ENCODE measurements at places on chromosomes 11 and 22. TPM values are rescaled to one million over a fixed set of nuclear protein-coding genes. Genes with fewer than 3 reads are reported as not detected.

The GNAZ gene
- 56.9 TPM for total RNA-seq

DNA sequence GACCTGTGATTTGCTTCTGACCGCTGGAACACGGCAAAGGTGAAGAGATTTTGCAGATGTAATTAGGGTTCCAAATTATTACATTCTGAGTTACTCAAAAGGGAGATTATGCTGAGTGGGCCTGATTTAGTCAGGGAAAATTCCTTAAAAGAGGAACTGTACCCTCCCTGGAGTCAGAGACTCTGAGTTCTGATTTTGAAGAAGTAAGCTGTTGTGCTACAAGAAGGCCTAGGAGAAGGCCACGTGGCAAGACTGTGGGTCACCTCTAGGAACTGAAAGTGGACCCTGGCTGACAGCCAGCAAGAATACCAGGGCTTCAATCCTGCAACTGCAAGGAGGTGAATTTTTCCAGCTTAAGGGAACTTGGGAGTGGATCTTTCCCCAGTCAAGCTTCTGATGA, 45.3 kb downstream of the CHRDL2 start:
- H3K4me1 ChIP-seq = peaks cover 43% of the 10 kb centered on the region
- no peak overlapping the region for H3K4me3 ChIP-seq
- H3K27me3 ChIP-seq = no peaks in the 10 kb centered on the region
- H3K27ac ChIP-seq = no peak overlapping the region
- DNase-seq = no peak
- H3K36me3 ChIP-seq = no peaks in the 10 kb centered on the region

DNA sequence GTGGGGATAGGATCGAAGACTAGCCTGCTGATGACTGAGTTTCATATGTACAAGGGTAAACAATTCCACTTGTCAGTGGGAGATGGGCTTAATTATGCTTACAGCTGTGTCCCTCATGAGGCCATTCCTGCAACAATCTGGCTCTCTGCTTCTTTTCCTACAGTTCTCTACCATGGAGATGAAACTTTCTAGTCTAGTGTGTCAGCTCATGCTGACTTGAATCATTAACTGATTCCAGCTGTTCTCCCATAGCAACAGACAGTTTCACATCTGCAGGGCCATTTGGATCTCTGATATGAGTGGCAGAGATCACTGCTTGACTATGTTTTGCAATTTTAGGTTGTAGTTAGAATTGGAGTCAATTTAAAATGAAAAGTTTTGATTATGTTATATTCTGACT, 1251.7 kb upstream of the RAG2 start:
- H3K4me3 ChIP-seq = no peak overlapping the region
- no peak overlapping the region for H3K27ac ChIP-seq
- no peaks in the 10 kb centered on the region for H3K27me3 ChIP-seq
- H3K4me1 ChIP-seq = no peaks in the 10 kb centered on the region
- no peak for DNase-seq

DNA sequence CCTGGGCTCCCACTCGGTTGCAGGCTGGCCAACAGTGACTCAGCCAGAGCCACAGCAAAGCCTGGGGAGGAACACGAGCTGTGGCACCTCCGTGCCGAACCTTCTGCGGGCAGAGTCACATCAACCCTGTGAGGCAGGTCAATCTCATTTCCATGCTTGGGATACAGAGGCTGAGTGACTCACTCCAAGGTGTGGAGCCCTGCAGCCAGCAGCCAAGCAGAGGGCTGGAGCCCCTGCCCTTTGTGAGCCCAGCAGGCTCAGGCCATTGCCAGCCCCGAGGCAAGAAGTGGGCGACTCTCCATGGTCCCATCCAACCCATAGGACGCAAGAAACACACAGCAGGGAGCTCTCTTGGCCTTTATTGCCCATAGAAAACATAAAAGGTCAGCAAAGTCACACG, 21.4 kb downstream of the CSNK1E start:
- H3K27ac ChIP-seq = no peak overlapping the region
- peaks cover 96% of the 10 kb centered on the region for H3K36me3 ChIP-seq
- H3K4me1 ChIP-seq = peaks cover 23% of the 10 kb centered on the region
- DNase-seq = no peak
- H3K27me3 ChIP-seq = no peaks in the 10 kb centered on the region
- no peak overlapping the region for H3K4me3 ChIP-seq

- peaks cover 77% of the 10 kb centered on the region for H3K36me3 ChIP-seq
- DNase-seq = no peak
- no peak overlapping the region for H3K4me3 ChIP-seq
- no peak overlapping the region for H3K27ac ChIP-seq
- no peaks in the 10 kb centered on the region for H3K27me3 ChIP-seq
Measured at GRCh38 chr11:113814181-113814580, 34.6 kb downstream of the CLDN25 start.

Data from esophagus muscularis mucosa (tissue), 4 donors.